ENCODE measurements at places on chromosomes 11 and 22.
A peak's percentile ranks its signal among the peaks of the same experiment; 100 is the strongest.

- no peak for DNase-seq
Measured at GRCh38 chr22:22043296-22044078, 60.9 kb upstream of the TOP3B start.

- peak; percentile 97 for DNase-seq
Measured at GRCh38 chr11:96155627-96156378, 187.2 kb downstream of the MAML2 start.

GRCh38 chr11:112656772-112657428 is 304.3 kb upstream of the NCAM1 start:
- DNase-seq = no peak

DNA sequence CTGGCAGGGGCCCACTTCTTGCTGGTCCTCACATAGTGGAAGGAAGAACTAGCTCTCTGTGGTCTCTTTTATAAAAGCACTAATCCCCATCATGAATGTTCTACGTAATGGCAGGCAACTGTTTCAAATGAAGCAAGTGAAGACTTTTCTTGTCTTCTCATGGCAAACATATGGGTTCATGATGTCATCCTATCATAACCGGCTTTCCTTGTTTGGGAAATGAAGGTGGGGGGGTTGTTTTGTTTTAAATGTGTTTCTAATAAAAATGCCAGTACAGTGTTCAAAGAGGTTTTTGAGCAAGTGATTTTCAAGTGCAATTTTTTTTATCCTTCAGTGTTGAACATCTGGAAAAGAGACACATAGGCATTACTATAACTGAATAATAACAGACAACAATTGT is 33.4 kb downstream of the REXO2 start:
- peak; percentile 33 for DNase-seq

DNA sequence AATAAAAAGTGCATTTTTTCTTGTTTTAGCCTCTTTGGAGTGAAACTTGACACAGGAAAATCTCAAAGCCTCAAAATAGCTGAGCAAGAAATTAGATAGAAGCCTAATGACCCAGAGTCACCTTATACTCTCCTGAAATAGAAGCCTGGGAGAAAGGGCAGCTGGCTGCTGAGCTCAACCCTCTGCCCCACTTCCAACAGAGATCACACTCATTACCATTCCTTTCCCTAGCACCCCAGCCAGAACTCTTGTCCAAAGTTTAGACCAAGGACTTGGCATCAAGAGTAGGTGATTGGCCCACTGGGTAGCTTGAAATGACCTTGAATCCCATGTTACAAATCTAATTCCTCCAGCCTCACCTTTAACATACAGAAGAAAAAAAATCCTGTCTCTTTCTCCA is 62.7 kb upstream of the AMOTL1 start:
- DNase-seq = no peak

GRCh38 chr11:13206086-13206640 is 71.4 kb upstream of the BMAL1 start:
- no peak for DNase-seq

- DNase-seq = no peak
Measured at GRCh38 chr11:134794192-134794591, 382.1 kb upstream of the B3GAT1 start.

DNA sequence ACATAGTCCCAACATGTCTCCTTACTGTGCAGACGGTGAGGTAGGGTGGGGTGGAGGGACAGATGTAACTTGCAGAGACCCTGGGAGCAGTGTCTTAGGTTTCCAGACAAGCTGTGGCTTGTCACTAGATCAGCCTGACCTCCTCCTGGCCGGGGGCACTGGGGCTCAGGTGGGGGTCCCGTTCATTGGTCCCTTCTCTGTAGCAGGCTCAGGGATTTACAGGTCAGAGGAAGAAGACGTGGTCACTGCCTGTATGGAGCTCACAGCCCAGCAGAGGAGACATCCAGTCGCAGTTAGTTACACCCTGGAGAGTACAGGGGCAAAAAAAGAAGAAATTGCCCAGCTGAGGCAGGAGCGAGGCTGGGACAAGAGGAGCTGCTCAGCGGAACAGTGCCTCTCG is 22.0 kb upstream of the TUB start:
- DNase-seq = no peak

- no peak for DNase-seq
Measured at GRCh38 chr11:70206226-70206981, 3.3 kb downstream of the FADD start.

GRCh38 chr22:34812631-34813030 is 253.3 kb upstream of the ISX start:
- DNase-seq = no peak

- no peak for DNase-seq
Measured at GRCh38 chr11:47529951-47530350, 23.0 kb downstream of the CELF1 start.

DNA sequence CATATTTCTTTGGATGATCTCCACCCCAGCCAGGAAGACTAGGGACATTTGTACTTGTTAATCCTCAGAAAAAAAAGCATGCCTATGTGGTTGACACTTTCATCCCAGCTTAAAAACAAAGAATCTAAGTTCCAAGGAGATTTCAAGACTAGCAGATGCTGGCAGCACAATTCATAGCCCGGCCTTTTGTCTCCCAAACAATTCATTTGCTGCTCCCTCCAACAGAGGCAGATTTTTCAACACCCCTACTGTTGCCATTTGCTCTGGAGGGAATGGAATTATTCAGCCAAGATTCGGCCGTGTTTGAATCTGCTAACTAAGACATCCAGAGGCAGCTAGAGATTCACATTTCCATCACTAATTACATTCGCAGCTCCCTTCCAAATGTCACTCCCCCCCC is 15.3 kb downstream of the P2RX3 start:
- DNase-seq = no peak

DNA sequence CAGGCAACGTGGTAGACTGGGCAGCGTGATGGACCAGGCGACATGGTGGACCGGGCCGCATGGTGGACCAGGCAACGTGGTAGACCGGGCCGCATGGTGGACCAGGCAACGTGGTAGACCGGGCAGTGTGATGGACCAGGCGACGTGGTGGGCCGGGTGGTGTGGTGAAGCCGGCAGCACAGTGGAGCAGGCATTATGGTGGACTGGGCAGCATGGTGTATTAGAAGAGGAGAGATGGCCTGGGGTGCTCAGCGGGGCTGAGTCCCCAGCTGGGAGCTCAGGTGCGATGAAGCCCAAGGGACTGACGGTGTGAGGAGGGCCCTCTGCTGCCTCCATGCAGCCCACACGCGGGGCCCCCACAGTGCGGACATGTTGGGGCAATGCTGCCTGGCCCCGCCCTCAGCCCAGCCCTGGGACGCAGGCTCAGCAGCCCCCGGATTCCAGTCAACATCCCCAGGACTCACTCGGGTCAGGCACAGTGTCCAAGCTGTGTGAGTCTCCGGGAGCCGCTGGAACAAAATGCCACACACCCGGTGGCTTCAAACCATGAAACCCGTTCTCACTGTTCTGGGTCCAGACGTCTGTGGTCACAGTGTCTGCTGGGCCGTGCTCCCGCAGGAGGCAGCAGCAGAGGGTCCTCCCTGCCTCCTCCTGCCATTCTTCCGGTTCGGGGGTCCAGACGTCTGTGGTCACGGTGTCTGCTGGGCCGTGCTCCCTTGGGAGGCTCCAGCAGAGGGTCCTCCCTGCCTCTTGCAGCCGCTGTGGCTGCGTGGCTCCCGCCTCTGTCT is 1084.9 kb downstream of the BRD1 start:
- no peak for DNase-seq

- DNase-seq = no peak
Measured at GRCh38 chr11:89487016-89487415, 4.2 kb downstream of the NOX4 start.

DNA sequence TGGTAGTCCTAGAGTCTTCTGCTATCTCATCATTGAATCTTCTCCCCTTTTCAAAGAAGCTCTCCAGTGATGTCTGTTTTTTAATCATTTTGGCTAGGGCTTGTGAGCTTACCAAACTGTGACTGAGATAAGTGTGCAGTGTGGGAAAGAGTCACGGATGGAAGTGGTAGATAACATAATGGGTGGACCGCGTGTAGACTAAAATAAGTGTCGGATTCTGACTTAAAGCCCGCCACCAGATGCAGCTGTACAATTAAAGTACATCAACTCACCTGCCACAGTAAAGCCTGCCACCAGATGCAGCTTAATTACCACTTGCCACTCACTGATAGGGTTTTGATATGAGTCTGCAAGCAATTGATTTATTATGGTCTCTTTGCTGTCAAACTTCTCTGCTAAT is 581.5 kb downstream of the LRRC4C start:
- no peak for DNase-seq

- DNase-seq = peak; percentile 9
Measured at GRCh38 chr11:120129570-120129969, 8.3 kb downstream of the TRIM29 start.

- DNase-seq = no peak
Measured at GRCh38 chr11:13140873-13141655, 131.9 kb downstream of the RASSF10 start.

DNA sequence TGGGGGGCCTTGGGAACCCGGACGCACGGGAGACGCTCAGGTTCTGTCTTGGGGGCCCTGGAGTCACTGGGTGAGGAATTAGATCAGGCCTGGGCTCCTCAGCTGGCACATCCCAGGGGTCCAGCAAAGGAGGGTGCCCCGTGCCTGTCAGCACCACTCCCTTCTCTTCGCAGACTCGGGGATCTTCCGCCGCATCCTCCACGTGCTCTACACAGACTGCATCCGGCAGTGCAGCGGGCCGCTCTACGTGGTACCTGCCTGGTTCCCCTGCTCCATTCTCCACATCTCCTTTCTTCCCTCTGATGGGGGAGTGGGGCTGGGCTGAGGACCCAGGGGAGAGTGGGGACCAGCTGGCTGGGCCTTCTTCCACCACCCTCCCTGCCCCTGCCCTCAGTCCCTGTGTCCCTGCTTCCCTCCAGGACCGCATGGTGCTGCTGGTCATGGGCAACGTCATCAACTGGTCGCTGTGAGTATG is 6.7 kb upstream of the TAGLN start:
- no peak for DNase-seq

DNA sequence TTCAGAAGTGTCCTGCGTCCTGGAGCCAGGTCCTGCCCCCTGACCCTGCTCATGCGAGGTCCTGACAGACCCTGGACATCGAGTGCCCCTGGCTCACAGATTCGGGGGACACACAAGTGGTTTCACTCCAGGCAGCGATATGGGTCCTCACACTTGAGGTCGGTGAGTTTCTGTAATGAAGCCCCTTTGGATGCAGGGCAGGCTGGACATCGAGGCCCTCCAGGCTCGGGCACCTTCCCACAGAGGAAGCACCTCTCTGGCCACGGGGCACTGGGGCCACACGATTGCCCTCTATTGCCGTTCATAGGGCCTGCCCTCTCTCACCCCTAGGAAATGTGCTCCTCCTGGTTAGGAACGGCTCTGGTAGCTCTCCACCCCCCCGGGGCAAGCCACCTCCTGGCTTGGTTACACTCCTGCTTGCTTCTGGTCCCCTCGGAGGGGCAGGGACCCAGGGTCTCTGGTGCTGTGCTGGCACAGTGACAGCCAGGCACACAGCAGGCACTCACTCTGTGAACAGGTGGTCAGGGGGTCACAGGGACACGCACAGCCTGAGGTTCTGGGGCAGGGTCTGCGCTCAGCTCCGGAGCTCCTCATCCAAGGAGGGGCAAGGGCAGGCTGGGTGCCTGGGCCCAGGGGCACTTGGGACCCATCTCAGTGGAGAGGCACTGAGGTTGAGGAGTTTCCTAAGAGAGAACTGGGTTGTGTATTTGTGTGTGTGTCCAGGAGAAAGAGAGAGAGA is 907.7 kb downstream of the BRD1 start:
- no peak for DNase-seq

DNA sequence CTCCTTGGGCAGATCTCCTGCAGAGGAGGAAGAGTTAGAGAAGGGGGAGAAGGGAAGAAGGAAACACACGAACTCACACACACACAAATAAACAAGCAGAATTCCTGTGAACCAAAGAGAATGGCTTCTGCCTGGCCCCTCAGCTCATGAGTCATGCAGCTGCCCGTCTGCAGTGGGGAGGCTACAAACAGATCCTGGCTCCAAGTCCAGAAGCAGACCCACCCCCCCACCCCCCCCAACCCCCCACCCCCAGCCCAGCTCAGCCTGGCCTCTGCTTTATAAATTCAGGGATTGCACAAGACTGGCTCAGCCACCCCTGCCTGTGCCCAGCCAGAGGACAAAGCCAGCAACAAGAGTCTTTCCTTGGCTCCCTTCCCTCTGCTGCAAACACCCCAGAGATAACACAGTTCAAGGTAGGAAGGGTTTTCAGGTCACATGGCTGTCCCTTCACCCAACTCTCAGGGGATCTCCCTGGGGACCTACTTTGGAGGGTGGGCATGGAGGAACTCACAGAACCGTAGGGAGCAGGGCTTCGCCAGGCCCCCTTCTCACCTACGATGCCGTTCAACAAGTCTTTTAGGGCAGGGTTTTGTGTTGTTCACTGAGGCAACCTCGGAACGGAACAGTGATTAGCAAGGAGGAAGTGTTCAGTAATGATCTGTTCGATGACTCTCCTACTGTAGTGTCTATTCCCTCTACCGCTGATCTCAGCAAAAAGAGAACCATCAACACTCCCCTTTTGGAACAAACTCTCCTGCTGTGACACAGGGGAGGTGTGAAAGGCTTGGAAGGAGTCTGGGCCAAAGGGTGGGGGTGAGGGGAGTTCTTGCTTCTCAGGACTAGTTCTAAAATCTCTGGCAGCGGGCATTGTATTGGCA is 35.5 kb downstream of the RPL27A start:
- peak; percentile 96 for DNase-seq

GRCh38 chr11:130322126-130322525 is 7.4 kb upstream of the ZBTB44 start:
- DNase-seq = no peak

DNA sequence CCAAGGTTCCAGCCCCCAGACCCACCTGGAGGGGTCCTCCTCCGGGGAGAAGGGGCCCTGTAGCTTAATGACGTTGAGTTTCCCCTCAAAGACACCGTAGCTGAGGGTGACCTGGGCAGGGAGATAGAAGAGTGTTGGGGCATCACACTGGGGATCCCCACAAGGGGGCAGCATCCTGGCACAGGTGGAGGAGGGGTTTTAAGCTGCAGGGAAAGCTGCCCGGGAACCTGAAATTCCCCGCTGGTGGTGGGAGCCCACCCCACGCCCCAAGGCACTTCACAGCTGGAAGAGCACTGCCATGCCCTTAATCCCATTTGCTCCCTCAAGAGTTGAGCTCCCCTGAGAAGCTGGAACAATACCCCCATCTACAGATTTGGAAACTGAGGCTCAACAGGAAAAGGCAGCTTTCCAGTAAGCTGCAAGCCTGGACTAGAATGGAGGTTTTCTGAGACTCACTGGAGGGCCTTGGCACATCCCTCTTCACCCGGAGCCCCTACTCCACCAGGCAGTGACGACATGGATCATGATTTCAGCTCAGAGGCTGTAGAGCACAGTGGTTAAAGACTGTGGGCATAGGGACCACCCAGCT is 13.7 kb downstream of the MFNG start:
- DNase-seq = peak; percentile 36

DNA sequence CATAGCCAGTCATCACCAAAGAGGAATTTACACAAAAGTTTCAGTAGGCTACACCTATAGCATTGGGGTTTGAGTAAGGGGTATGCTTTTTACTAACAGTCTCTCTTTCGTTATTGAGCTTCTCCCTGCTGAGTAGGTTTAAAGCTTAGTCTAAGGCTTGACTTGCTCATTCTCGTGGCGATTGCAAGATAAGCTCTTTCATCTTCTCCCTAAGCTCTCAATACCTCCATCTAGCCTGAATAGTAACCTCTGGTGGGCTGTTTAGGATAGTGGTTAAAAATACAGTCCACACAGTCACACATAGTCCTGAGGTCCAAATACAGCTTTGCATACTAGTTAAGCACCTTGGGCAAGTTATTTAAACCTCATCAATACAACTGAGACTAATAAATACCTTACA is 65.6 kb downstream of the IMMP1L start:
- DNase-seq = no peak

Data from fibroblast of villous mesenchyme (primary cell).